ENCODE measurements at places on chromosomes 5 and 9. TPM values are rescaled to one million over a fixed set of nuclear protein-coding genes. Genes with fewer than 3 reads are reported as not detected.

GRCh38 chr5:108430931-108431608 is 49.2 kb upstream of the FBXL17 start:
- no peak overlapping the region for H3K27ac ChIP-seq
- H3K4me1 ChIP-seq: peaks cover 6% of the 10 kb centered on the region
- no peak for DNase-seq
- H3K4me3 ChIP-seq: no peak overlapping the region
- H3K36me3 ChIP-seq: no peaks in the 10 kb centered on the region
- H3K27me3 ChIP-seq: no peaks in the 10 kb centered on the region

DNA sequence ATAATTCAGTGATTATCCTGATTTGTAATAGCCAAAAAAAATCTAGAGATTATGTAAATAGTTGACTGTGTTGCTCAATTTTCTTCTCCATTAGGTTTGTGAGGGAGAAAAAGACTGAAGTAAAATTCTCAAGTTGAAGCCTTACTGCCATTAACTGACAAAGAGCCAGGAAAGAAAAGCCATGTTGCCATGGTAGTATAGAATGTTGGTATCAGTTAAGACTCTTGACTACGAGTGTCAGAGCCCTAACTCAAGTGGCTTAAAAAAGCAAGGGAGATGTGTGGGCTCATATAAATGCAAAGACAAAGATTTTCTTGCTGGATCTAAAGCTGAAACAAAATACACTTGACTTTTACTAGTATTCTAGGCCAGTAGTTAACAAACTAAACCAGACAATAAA is 571.7 kb downstream of the KCTD16 start:
- H3K36me3 ChIP-seq: no peaks in the 10 kb centered on the region
- no peak overlapping the region for H3K4me3 ChIP-seq
- H3K27ac ChIP-seq: no peak overlapping the region
- DNase-seq: peak; percentile 60

- no peak for DNase-seq
- peaks cover 3% of the 10 kb centered on the region for H3K36me3 ChIP-seq
- H3K27ac ChIP-seq: no peak overlapping the region
These were observed 13.6 kb downstream of the EXOC3 start for GRCh38 chr5:456351-457194.

DNA sequence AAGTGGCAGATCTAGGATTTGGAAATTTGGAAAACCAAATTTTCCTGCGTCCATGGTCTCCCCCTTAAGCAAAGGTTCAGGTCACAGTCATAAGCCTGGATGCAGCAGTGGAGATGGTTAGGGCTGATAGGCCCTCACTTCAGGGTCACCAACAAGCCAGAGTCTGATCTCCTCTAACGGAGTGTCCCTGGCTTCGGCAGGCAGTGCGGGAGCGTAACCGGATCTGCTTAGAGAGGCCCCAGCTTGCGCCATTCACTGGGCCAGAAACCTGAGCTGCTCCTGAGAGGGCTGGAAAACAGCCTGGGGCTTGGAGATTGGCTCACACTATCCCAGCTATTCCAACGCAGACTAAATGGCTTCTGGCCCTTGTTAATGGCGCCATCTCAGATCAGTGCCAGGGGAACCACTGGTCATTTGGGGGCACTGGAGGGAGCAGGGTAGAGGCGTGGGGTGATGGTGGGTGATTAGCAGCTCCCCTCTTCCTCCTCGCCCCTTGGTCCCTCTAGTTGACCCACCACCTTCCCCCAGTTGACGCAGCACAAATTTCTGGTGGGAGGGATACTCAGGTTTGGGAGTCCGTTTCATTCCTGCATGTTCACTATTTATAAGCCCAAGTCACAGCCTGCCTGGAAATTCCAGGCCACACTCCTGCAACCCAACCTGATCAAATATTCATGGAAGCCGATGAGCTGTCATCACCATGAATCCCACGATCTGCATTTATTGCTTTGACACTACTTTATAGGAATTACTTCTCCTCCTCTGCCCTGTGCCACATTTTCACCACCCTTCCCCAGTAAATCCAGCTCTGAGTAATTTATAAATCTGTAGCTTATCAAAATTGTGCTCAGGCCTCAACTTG is 134.6 kb upstream of the CPEB4 start:
- H3K27me3 ChIP-seq: no peaks in the 10 kb centered on the region
- no peak overlapping the region for H3K27ac ChIP-seq
- H3K4me1 ChIP-seq: peaks cover 23% of the 10 kb centered on the region
- peak; percentile 91 for DNase-seq

DNA sequence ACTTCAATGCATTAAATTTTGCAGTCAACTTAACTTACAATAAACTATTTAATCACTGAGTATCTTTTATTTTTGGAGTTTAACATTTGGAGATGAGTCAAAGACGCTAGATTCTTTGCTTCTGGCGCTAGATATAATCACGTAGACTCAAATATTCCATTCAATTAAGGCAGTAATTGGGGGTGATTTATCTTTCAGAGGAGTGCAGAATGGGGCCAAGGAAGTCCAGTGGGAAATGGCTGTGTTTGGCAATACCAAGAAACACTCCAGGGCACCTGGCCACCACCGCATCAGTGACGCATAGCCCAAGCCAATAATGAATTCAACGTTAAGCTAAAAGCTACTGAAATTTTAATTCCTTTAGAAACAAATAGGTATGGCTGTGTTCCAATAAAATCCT is 81.2 kb downstream of the PHAX start:
- no peak overlapping the region for H3K4me3 ChIP-seq
- no peak overlapping the region for H3K27ac ChIP-seq
- peaks cover 11% of the 10 kb centered on the region for H3K4me1 ChIP-seq
- no peaks in the 10 kb centered on the region for H3K36me3 ChIP-seq
- no peaks in the 10 kb centered on the region for H3K27me3 ChIP-seq

DNA sequence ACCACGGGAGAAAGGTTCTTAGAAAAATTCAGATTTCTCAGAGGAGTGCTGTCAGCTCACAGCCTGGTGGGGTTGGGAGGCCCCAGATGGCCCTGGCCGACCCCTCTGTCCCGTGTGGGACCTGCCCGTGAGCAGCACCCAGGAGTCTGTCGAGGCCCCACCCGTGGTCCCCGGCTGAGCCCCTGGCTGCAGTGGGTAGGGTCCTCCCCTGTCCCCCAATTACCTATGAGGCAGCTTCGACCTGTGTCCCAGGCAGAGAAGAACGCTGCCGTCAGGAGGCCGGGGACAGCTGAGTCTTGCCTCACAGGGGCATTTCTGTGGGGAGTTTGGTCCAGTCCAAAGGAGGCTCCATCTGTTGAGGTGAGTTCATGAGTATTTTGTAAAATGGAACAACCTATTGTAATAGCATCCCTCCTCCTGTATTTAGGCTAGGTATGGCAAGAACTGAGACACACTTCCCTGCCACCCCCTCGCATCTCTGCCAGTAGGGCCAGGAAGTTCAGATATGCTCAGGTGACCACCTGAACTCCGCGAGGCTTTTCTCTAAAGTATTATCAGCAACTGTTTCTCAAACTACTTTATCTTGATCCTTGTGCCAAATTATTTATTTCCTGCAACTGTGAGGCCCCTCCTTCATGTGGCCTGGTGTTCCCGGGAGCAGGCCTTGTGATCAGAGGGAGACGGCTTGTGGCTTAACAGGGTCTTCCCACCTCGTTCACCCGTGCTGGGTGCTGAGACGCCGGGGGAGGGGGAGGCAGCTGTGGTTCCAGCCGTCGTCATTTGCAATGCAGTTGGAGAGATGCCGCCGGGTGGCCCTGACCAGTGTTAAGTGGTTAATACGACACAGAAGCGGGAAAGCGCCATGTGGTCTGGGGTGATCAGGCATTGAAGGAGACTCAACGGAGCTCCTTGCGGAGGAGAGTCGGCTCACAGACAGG is 1.7 kb downstream of the AHRR start:
- no peaks in the 10 kb centered on the region for H3K36me3 ChIP-seq
- DNase-seq: no peak
- H3K27me3 ChIP-seq: peaks cover 67% of the 10 kb centered on the region
- H3K4me3 ChIP-seq: no peak overlapping the region
- H3K27ac ChIP-seq: no peak overlapping the region
- H3K4me1 ChIP-seq: peaks cover 4% of the 10 kb centered on the region

GRCh38 chr9:35110327-35110761 is 5.3 kb downstream of the ATOSB start:
- no peak overlapping the region for H3K27ac ChIP-seq
- H3K4me3 ChIP-seq: no peak overlapping the region
- H3K27me3 ChIP-seq: no peaks in the 10 kb centered on the region
- no peak for DNase-seq
- no peaks in the 10 kb centered on the region for H3K36me3 ChIP-seq

DNA sequence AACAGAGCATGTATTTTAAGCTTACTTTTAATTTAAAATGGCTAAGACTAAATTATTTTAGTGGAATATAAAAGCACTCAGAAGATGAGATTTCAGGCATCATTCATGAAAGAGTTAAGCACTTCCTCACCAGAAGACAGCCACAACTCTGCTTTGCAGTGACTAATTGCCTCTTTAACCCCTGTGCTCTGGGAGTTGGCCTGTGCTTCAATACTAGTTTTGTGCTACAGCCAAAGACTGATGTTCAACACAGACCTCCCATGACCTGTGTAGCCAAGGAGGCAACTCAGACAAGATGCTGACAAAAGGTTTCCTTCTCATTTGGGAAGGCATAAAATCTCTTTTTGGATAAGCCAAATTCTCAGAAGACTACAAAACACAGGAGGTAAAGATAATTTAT is 353.5 kb downstream of the FBXL17 start:
- peaks cover 9% of the 10 kb centered on the region for H3K36me3 ChIP-seq
- H3K4me1 ChIP-seq: peaks cover 59% of the 10 kb centered on the region
- H3K27me3 ChIP-seq: no peaks in the 10 kb centered on the region

GRCh38 chr9:125750627-125751011 is 3.4 kb downstream of the PBX3 start:
- no peaks in the 10 kb centered on the region for H3K27me3 ChIP-seq
- H3K4me3 ChIP-seq: peak overlapping the region; percentile 92

DNA sequence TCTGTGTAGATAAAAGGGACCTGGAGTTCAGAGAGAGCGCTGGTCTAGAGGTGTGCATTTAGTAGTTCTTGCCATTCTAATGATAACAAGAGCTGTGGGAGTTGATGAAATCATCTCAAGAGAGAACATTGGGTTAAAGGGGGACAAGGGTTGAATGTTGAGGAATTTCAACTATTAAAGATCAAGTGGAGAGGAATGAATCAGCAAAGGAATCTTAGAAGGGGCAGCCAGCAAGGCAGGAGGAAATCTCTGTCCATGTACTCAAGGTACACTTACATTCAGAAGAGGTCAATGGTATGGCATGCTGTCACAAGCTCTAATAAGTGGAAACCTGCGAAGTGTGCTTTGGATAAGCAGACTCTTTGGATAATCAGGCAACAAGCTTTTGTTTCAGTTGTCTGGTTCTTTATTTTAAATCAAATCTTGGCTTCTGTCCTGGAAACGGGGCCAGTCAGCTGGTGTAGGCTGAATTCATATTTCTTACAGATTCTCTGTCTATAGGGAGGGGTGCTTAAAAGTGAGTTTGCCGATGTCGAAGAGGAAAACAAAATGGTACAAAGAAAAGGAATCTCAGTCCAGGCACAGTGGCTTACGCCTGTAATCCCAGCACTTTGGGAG is 320.5 kb upstream of the CD180 start:
- H3K4me1 ChIP-seq: peaks cover 3% of the 10 kb centered on the region
- no peaks in the 10 kb centered on the region for H3K36me3 ChIP-seq
- H3K27ac ChIP-seq: no peak overlapping the region
- DNase-seq: no peak
- H3K4me3 ChIP-seq: no peak overlapping the region

DNA sequence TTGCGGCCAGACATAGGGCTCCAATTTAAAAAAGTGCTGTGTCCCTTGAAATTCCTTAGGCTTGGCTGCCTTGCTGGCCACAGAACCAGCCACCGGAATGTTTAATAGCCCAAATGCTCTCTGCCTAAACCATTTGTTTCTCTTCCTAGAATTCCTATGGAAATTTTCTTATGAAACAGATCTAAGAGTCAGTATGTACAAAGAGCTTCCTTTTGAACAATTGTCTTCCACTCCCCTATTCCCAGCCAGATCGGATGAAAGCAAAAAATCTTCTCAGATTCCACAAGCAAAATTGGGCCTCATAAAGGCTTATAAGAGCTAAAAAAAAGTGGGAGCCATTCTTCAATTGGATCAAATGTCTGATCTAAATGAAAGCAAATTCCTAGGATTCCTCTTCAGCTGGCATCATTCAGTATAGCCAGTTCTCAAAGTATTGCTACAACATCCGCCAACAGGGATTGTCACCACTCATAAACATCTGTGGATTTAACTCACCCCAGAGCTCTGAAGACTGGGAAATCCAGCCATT is 104.3 kb downstream of the CEMIP2 start:
- no peak overlapping the region for H3K27ac ChIP-seq
- peaks cover 17% of the 10 kb centered on the region for H3K4me1 ChIP-seq
- no peaks in the 10 kb centered on the region for H3K27me3 ChIP-seq
- no peak overlapping the region for H3K4me3 ChIP-seq
- no peaks in the 10 kb centered on the region for H3K36me3 ChIP-seq
- peak; percentile 19 for DNase-seq

DNA sequence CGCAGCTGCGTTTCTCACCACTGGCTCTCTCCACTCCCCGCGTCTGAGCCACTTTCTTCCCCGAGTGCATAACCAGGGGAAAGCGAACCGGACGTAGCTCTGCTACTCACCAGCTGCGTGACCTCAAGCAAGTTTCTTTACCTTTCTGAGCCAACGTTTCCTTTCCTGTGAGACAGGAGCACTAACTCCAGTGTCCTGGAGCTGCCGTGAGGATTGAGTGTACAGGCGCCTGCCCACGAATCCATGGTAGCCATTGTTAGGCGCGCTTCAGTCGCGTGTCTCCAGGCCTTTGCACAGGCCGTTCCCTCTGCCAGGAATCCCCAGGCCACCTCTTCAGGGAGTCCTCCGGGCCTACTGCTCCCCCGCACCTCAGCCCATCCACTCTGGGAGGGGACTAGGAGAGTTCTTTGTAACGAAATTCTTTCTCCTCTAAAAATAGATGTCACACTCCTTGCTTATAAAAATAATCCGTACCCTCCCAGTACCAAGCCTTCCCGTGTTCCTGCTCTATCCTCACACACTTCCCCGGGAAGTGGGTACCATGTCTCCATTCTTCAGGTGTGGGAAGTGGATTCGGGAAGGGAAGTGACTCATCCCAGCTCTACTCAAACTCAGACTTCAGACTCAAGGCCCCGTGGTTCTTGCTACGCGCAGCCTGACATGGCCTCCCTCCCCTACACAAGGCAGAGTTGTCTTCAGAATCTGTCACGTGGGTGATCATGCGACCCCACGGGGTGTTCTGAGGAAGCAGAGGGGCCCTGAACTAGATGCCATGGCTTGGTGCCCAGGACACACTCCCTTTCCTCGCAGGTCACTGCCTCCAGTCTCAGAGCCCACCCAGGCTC is 16.1 kb upstream of the CRB2 start:
- no peak overlapping the region for H3K4me3 ChIP-seq
- H3K27me3 ChIP-seq: no peaks in the 10 kb centered on the region
- DNase-seq: no peak
- no peaks in the 10 kb centered on the region for H3K36me3 ChIP-seq
- no peak overlapping the region for H3K27ac ChIP-seq

PCDHB7 gene
- total RNA-seq: 0.21 TPM

PDE6A gene
- not detected for total RNA-seq

C9orf50 gene
- total RNA-seq: not detected

TTC39B gene
- 4.1 TPM for total RNA-seq

FIBCD1 gene
- total RNA-seq: 1.8 TPM

All from neural progenitor cell (in vitro differentiated cells).